ENCODE measurements at places on chromosomes 16 and 17.

DNA sequence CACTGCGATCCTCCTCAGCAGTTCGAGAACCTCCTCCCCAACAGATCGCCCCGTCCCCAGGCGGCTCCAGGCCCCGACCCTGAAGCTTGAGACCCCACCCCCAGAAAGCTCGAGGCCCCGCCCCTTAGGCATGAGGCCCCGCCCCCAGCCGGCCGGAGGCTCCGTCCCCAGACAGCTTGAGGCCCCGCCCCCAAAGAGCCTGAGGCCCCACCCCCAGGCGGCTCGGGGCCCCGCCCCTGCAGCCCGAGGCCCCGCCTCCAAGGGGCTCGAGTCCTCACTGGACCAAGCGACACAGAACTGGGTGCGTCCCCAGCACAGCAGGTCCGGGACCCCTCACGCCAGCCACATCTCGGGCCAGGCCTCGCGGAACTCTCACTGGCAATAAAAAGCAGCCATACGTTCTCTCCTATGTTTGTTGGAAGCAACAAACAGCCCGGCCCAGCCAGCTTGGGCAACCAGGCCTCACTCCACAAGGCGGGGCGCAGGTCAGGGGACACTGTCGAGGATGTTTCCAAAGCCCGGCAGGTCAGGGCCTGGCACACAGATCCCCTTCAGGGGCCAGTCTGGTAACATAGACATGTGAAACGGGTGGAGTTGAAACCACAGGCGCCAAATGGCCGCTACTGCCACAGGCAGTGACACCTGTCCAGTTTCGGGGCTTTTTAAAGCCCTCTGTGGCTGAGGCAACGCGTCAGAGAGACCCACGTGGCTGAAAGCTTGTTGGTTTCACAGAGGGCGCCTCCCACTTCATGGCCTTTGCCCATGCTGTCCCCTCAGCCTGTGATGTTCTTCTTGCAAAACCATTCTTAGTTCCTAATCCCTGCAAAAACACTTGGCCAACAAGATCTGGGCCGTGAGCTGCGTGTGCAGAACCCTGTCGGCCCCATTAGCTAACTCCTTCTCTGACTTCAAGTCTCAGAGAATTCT is 224.2 kb downstream of the PARN start:
- no peak for DNase-seq

DNA sequence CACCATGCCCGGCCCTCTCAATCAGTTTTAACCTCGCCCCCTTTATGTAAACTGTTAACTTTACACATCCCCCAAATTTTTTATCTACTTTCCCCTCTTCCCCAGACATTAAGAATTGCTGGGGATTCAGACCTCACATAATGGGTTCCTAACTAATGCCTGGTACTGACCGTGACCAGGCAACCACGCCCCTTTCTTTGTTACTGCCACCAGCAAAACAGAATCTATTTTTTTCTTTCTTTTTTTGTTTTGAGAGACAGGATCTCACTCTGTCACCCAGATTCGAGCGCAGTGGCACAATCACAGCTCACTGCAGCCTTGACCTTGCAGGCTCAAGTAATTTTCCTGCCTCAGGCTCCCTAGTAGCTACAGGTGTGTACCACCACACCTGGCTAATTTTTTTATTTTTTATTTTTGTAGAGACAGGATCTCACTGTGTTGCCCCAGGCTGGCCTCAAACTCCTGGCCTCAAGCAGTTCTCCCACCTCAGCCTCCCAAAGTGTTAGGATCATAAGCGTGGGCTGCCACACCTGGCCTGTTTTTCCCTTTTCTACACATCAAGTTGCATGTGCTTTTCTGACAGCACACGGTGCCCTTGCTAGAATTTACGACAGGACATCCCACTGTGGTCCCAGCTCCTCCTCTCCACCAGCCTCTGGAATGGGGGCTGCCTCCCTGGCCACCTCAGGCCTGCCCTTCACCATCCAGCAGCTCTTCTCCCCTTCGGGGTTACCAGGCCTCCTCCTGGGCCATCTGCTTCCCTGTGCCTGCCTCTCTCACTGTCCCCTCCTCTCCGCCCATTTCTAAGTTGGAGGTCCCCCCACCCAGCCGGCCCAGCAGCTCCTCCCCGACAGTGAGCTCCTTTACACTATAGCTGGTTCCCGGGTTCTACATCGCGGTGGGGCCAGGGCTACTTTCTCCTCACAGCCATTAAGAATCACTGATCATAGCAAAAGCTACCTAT is 10.8 kb downstream of the CPNE2 start:
- DNase-seq: no peak

- DNase-seq: no peak
Observed at GRCh38 chr16:4313563-4314531, 2.0 kb upstream of the GLIS2 start.

DNA sequence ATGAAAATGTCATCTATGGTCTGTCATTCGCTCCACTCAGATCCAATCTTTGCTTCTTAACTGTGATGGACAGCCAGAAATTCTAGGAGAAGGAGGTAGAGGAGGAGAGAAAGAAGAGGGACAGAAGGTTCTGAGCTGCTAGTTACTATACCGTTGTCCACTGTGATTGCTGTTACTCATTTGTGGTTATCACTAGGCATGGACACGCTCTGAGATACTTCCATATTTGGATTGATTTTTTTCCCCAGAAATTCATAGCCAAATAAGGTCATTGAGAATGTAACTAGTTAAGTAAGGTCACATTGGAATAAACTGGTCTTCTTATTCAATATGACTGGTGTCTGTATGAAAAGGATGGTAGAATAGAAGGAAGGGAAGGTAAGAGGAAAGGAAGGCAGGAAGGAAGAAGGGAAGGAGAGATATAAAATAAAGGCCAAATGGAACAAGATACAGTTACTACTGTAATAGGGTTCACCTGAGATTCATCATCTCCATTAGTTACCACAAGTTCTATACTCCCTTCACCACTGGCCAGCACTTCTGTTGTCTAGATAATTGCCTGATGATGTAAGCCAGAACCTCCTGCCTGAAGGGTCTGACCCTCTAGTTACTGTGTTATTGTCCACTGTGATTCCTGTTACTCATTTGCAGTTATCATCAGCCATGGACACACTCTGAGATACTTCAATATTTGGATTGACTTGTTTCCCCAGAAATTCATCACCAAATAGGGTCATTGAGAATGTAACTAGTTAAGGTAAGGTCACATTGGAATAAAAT is 2.9 kb downstream of the KRTAP9-7 start:
- DNase-seq: no peak

- DNase-seq: no peak
Observed at GRCh38 chr16:59296888-59297287, 562.8 kb upstream of the GOT2 start.

- DNase-seq: no peak
Observed at GRCh38 chr16:81629896-81630634, 149.0 kb upstream of the PLCG2 start.

GRCh38 chr16:72256398-72257066 is 84.6 kb upstream of the PMFBP1 start:
- no peak for DNase-seq

- DNase-seq: no peak
Observed at GRCh38 chr16:24198807-24199533, 57.2 kb upstream of the CACNG3 start.

DNA sequence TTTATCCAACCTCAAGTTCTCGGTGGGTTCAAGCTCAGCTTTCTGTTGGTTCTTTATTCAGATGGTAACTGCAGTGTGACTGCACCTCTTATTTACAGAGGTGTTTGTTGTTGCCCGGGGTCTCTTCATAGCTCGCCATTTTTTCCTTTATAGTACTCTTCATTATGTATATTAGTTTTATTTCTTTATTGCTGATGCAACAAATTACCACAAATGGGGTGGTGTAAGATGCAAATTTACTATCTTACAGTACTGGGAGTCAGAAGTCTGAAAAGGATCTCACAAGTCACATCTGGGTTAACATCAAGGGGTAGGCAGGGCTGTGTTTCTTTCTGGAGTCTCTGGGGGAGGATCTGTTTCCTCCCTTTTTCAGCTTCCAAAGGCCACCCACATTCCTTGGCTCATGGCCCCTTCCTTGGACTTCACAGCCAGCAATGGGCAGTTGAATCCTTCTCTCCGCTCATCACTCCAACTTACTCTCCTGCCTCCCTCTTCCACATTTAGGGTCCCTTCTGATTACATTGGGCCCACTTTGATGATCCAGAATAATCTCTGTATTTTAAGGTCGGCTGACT is 241.2 kb downstream of the HAPSTR1 start:
- DNase-seq: no peak

DNA sequence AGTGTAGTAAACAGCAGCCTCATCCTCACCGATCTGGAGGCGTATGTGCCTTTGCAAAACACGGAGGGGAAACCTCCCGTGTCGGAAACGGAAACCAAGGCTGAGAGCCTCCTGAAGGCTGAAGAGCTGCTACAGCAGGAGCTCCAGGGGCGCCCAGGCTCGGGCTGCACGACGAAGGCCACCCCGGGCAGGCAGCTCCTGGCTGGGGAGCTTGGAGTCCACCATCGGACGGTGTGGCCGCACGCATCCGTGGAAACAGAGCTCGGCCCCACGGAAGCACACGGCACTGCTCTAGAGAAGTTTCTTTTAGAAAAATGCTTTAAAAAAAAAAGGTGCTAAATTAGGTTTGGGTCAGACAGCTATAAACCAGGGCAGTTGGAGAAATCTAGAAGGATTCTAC is 71.5 kb downstream of the ZNF778 start:
- DNase-seq: no peak

DNA sequence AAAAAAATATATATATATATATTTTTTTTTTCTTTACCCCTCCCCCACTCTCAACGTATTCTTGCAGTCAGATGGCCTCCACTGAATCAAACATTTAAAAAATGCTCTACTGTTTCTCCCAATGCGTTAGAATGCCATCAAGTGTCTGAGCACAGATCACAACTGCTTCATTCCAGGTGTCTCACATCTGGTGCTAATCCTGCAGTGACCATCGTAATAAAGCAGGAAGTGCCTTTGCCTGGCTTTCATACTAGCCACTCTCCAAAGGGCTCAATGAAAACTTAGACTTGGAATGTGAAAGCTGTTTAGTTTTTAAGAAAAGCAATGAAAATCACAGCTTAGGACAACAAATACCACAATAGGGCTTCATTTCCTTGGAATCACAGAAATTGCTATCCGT is 37.2 kb downstream of the SKAP1 start:
- no peak for DNase-seq

DNA sequence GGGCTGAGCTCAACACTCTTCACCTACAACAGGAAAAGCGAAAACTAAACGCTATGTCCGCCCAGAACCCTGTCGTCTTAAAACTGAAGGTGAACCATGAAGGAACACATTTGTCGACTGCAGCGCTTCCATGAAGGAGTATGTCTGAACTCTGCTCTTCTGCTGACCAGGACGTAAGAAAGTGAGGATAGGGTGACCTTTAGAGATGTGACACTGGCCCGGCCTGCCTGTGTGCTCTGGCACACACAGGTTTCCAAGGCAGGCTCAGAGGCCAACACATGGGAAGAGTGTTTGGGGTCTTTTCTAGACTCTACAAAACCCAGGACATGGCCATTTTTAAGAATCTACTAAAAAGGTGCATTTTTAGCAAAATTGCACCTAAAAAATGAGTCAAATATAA is 21.1 kb downstream of the MARF1 start:
- DNase-seq: no peak

DNA sequence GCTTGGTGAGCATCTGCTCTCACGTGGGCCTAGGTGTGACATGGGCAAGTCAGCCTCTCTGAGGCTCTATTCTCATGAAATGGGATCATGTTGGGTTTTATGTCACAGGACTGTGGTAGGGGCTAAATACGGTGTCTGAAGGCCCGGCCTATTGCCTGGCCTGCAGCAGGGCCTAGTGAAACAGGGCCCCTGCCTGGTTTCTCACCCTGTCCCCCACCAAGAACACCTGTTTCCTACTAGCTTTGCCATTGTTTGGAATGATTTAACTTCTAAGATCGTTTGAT is 29.1 kb downstream of the POLR3E start:
- no peak for DNase-seq

- no peak for DNase-seq
Observed at GRCh38 chr17:35808240-35808961, 883 bp upstream of the TAF15 start.

DNA sequence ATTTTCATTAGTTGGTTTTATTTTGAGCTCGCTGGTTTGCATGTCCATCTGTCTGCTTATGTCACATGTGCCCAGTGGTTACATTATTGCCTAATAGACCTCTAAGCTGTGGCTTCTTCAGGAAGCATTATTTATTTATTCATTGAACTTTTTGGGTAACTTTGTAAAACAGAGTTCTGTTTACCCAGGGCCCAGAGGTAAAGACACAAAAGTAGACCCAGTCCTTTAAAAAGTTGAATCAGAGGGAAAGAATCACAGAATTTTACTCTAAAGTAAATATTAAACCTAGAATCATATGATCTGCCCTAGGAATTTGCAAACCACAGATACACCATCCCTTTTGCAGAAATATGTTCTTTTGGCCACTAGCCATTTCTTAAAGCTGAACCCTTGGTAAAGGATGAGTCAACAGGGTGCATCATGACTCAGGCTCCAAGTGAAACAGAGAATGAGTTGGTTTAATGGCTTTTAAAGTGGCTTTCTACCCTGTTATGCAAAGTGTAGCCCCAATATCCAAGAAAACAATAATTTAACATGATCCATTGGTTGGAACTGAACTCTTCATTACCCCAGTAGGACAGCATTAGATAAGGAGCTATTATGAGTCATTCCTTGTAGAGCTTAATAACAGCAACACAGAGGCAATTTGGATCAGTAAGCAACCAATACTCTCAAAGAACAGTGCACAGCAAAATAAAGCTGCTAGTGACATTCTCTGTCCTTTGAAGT is 236.3 kb downstream of the KCNJ2 start:
- DNase-seq: no peak

GRCh38 chr17:83061586-83061985 is 17.8 kb upstream of the METRNL start:
- DNase-seq: no peak

GRCh38 chr16:11546608-11547061 is 40.1 kb downstream of the LITAF start:
- DNase-seq: no peak

DNA sequence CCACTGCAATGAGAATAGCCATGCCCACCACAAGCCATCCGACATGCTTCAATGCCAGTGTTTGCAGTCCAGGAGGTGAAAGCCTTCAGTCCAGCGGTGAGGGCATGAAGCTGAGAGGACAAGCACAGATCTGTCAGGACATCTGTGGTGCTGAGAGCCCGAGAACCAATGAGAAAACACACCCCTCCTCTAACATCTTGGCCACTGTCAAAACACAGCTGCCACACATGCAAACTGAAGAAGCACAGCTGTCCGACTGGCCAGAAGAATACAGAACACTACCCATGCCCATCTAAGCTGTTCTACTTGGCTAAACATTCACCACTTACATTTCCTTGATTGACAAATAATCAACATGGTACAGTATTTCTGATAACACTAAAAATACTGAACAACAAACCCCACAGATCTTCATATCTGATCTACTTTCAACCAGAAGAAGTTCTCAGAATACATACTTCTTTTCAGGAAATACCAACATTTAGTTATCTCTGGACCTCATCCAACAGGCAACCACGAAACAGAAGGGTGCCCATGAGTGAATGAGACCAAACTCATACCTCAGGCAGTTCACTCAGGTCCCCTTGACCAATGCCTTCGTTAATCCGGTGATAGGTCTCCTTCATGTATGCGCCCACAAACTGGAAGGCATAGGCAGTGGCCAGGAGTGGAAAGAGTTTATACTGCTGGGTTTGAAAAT is 10.2 kb upstream of the FBF1 start:
- no peak for DNase-seq
